ENCODE measurements at places on chromosomes 11 and 22.

- DNase-seq, result no peak
Measured at GRCh38 chr11:2791521-2792380, 92.0 kb upstream of the KCNQ1OT1 start.

GRCh38 chr11:10480026-10480425 lies 25.0 kb downstream of the AMPD3 start:
- no peak for DNase-seq

DNA sequence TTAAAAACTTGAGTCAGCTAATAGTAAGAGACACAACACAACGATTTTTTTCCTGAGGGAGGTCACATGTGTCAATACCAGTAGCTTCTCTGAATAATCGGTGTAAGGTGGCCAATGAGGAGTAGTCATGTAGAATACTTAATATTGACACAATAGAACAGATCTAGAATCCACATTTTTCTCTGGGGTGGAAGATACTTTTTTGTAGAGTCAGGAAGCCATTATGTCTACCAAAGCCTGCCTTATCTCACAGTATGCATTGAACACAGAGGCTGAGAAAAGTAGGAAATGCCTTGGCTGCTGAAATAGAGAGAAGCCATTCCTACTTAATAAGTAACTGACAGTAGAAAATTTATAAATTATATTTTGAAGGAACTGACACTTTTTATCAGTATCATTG lies 725.0 kb downstream of the METTL15 start:
- DNase-seq, result no peak

DNA sequence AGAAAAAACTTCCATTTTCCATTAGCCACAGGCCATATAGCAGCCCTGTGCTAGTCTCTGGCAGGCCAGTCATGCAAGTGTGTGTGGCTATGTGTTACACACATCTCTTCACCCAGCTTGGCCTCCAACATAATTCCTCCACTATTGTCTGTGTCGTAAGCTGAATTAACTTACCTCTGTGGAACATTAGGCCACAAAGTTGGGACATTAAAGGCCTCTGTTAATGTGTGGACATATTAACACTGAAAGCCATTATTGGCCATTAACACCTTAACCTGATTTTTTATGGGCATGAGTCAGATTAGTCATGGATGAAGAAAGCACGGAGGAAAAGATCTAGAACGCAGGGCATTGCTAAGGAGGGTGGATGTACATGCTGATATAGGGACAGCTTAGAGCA lies 100.1 kb downstream of the DBX1 start:
- DNase-seq, result no peak

DNA sequence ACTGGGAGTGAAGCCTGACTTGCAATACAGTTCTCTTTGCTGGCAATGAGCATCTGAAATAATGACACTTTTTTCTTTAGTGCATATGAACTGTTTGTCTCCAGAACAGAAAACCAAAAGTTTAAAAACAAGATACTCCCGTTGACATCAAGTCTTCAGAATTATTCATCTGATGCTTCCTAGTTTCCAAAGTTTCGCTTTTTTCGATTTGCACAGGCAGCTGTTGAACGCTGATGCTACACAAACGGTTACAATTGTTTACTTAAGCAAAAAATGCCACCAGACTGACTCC lies 612 bp upstream of the BIRC2 start:
- DNase-seq, result no peak

GRCh38 chr11:59218319-59218718 lies 5.6 kb upstream of the MPEG1 start:
- no peak for DNase-seq

- no peak for DNase-seq
Measured at GRCh38 chr22:27596133-27596870, 205.3 kb downstream of the MN1 start.
